Esophagus squamous epithelium (tissue), 5 donors: ENCODE measurements at places on chromosomes 11 and 22. TPM values are rescaled to one million over a fixed set of nuclear protein-coding genes. Genes with fewer than 3 reads are reported as not detected.

Gene ANO1
- total RNA-seq, result 16.4 TPM

Gene CYB5R2
- total RNA-seq, result 56.9 TPM

Gene INSC
- total RNA-seq, result not detected

Gene FEN1
- total RNA-seq, result 35.1 TPM

Gene OR52N4
- total RNA-seq, result not detected

Gene IFITM10
- total RNA-seq, result 0.88 TPM

Gene SLC22A6
- not detected for total RNA-seq

Gene ESAM
- total RNA-seq, result 10.6 TPM

DNA sequence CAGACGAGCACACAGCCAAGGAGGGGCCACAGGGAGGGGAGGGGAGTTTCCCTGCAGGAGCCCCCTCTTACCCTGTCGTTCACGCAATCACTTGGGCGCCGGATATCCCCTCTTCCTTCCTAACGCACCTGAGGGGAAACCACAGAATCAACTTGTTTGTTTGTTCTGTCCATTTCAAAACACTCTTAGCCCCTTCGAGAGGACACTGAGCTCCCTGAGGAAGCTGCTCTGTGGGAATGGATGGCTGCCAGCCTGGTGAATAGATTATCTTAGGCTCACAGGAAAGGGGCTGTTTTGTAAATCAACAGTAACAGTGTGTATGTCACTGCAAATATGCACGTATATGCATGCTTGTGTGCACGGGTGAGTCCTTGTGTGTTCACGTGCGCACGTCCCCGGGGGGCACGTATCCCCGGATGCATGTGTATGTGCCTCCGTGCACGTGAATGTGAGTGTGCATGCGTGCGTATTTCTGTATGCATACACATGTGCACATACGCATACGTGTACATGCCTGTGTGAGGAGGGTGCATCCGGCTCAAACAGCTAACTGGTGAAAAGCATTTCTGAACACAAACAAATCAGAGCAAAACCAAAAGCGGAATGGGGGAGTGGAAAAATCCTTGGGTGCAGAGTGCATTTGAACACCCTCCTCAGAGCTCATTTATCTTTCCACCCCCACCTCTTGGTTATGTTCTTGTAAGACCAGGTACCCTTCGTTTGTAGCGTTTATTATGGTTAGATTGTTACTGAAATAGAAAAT is 7.2 kb downstream of the ARSA start:
- no peak for DNase-seq

DNA sequence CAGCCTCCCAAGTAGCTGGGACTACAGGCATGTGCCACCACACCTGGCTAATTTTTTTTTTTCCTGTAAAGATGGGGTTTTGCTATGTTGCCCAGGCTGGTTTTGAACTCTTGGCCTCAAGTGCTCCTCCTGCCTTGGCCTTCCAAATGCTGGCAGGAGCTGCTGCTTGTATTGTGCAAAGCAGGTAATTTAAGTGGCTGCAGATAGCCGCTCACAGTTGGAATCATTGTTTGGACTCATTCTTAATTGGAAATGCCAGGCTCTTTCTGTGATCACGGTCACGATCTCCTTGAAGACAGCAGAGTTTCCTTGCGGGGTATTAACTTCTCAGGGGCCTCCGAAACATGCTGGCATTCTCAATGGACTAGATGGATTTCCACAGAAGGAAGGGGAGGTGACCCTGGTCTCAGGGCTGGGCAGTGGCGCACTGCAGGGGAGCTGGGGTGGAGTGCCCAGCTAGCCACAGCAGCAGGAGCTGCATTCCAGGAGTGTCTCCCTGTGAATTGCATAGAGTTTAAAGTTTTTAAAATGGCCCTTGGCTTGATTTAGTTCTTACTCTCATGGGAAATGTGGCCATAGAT is 136.1 kb downstream of the MORC2 start:
- no peak for DNase-seq

DNA sequence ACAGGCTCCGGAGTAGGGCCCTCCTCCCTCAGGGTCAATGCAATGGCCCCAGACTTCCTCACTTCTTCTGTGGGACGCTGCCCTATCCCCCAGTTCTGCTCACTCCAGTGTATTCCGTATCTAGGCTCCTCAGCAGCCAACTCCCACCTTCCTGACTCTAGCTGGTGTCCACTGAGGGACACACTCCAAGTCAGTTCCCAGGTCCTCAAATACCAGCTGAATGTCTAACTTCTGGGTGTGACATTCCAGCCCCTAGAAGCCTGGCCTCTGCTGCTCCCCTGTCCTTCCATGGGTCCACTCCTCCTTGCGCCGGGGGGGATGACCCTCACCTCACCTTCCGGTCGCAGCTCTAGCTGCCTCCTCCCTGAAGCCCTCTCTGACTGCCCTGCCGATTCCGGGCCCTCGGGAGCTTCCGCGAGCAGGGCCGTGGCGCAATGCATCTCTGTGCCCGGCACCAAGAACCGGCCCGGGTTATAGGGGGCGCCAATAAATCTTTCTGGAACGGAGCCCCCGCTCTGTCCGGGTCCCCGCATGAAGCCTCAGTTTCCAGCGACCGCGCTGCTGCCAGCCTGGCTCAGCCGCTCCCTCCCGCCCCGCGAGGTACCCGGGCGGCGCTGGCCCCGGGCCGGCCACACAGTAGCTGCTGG is 15.4 kb downstream of the BAD start:
- no peak for DNase-seq

GRCh38 chr11:93922830-93923229 is 72.4 kb upstream of the VSTM5 start:
- DNase-seq, result no peak

GRCh38 chr11:120389693-120390584 is 53.7 kb downstream of the ARHGEF12 start:
- no peak for DNase-seq

DNA sequence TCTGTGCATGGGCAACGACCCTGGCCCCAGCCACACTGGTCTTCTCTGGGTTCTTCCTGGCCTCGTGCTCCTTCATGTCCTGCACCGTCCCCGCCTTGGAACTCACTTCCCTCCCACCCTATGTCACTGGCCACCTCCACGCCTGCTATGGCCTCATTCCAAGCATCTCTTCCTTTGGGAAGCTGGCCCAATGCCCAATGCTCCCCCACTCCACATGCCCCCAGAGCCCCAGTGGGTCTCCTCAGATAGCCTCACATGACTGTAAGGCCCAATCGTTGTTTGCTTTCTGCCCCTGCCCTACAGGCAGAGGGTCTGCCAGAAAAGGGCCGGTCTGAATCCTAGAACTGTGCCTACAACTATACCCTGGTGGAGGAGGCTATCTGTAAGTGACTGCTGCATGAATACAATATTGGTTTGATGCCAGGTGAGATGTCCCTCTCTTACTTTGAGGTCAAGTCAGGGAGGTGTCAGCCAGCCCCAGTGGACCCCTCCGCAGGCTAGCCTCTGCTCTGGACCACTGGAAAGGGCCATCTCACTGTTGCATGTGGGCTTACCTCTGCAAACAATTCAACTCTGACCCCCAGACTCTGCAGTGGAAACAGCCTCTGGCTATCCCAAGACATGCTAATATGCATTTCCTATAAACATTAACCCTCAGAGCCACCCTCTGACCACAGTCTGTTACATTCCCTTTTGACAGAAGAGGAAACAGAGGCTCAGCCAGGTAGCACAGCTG is 2.1 kb upstream of the GNAZ start:
- DNase-seq, result no peak

DNA sequence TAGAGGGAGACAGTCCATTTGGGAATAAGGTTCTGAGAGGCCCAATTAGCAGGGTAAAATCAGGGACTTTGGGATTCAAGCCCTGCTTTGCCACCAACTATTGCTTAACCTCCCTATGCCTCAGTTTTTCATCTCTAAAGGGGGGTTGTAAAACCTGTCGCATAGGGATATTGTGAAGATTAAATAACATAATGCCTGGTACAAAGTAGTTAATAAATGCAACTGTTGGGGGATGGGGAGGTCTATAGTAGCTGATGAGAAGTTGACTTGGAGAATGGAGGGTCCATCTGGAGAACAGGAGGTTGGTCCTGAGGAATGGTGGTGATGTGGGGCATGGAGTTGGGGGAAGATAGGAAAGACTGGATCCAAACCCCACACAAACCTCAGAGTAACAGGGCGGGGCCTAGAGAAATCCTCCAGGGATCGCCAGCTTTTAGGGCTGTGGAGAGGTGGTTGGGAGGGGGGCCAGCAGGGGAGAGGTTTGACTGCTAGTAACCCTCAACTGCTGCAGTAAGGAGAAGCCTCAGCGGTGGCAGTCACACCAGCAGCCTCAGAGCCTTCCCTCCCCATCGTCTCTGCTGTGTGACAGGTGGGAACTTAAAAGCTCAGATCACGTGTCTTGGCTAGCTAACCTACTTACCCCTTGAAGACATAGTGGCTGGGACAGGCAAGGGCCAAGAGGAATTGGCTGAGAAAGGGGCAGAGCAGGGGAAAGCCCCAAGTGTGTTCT is 1.1 kb upstream of the ABCG4 start:
- DNase-seq, result no peak

GRCh38 chr11:2128511-2129307 is 10.5 kb downstream of the IGF2 start:
- no peak for DNase-seq

DNA sequence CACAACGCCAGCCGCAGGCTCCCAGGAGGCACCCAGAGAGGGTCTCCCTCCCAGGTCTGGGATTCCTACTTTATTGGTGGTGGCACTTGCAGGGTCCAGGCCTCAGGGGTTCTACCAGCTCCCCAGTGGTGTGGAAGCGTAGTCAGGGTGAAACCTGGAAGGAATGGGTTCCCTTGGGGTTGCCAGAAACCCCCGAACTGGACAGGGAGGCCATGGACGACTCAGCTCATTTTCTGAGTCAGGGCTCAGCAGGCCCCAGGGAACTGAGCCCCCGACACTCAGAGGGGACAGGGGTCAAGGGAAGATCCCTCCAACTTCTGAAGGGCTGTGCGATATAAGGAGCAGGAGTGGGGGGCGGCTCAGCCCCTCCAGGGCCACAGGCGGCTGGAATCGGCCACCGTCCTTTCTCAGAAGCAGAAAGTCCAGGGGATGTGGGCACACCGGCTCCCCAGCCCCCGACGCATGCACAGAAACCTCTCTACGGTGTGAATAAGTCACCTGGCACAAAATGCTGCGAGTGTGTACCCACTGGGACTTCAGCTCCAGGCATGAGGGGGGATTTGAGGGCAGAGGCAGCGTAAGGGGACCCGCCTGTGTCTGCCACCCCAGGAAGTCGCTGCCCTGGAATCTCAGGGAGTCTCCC is 25.1 kb downstream of the MRGPRG start:
- DNase-seq, result no peak

GRCh38 chr11:100397401-100397800 is 289.7 kb upstream of the ARHGAP42 start:
- no peak for DNase-seq

GRCh38 chr11:122304306-122304705 is 188.3 kb upstream of the BLID start:
- DNase-seq, result no peak

GRCh38 chr11:105618343-105618955 is 8.6 kb downstream of the GRIA4 start:
- no peak for DNase-seq

DNA sequence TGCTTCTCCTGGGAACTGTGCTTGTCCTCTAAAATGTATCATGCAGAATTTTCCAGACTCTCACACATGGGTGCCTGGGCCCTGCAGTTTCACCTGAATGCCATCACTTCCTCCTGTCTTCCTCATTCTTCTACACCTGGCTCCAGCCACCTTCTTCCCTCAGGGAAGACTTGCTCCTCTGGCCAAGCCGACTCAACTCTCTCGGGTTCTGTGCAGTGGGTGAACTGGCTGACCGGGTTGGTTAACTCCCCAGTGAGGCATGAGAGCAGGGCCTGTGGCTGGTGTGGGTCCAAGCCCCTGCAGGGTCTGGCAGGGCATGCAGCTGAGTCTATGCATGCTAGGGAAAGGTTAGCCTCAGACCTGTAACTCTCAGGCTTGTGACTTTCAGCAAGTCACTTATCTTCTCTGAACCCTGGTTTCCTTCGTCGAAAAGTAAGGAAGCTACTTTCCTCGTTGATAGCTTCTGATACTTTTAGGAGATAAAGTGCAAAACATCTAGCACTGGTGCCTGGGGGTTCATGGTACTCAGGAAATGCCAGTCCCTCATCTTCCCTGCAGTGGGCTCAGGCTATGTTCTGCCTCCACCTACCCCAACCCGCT is 11.9 kb downstream of the CD82 start:
- no peak for DNase-seq
